Placental epithelial cell (primary cell): ENCODE measurements at places on chromosomes 5 and 9. TPM values are rescaled to one million over a fixed set of nuclear protein-coding genes. Genes with fewer than 3 reads are reported as not detected.

The DCAF12 gene
- total RNA-seq: 20.8 and 31.1 TPM in 2 replicates

The ZNF454 gene
- 2.7 and 6.3 TPM in 2 replicates for total RNA-seq

The PTRH1 gene
- total RNA-seq: 7.2 and 9.4 TPM in 2 replicates

The TAF1L gene
- total RNA-seq: not detected in 2 replicates

The IRX2 gene
- total RNA-seq: 34.5 and 48.2 TPM in 2 replicates

The CTXN3 gene
- total RNA-seq: not detected in 2 replicates

The SLCO6A1 gene
- not detected in 2 replicates for total RNA-seq

The SPATA31A3 gene
- not detected in 2 replicates for total RNA-seq

The CSF1R gene
- total RNA-seq: 46.7 and 87.8 TPM in 2 replicates
